CD4-positive, alpha-beta T cell (primary cell): ENCODE measurements at places on chromosomes 1 and 21.
A peak's percentile ranks its signal among the peaks of the same experiment; 100 is the strongest.

GRCh38 chr1:200401263-200401662, 8.6 kb downstream of the ZNF281 start:
- DNase-seq: no peak

DNA sequence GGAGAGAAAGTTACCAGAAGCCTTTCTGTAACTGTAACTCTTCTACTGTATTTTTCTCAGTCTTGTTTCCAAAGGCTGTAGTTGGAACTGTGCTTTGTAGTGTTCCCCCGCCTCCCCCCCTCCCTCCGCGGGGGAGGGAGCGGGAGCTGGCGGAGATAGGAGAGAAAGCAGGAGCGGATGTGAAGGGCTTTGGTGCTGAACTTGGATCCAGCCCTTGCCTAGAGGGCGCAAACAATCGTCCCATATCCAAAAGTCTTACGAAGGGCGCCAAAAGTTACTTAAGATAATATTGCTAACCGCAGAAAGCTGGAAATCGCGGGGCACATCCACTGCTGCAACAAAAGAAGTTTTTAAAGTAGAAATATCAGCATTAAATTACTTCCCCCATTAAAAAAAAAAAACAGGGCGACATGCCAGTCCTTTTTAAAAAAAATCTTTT, 2.4 kb upstream of the NFIA start:
- DNase-seq: no peak

- no peak for DNase-seq
Measured at GRCh38 chr1:112460615-112461014, 48.1 kb upstream of the WNT2B start.

- DNase-seq: no peak
Measured at GRCh38 chr21:37917612-37918011, 1.4 kb upstream of the KCNJ6 start.

GRCh38 chr1:65596768-65597167, 176.3 kb downstream of the LEPR start:
- DNase-seq: no peak

DNA sequence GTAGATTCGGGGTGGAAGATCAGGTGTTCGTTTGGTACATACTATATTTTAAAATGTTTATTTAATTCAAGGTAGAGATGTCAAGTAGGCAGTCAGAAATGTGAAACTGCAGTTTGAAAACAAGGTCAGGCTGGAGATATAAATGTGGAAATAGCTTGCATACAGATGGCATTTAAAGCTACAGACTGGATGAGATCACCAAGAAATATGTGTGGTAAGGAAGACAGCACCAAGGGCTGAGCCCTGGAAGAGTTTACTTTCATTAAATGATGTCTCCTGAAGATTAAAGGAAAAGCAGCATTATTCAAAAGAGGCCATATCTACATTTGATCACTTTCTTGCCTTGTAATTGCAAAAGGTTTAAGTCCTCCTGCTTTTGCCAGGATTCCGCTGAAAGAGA, 271.3 kb downstream of the PTBP2 start:
- no peak for DNase-seq

- DNase-seq: no peak
Measured at GRCh38 chr1:9149837-9150581, 21.1 kb upstream of the GPR157 start.

- DNase-seq: no peak
Measured at GRCh38 chr1:240107058-240107684, 15.5 kb downstream of the FMN2 start.

- DNase-seq: peak; percentile 47
Measured at GRCh38 chr1:4585216-4585615, 69.2 kb upstream of the AJAP1 start.

DNA sequence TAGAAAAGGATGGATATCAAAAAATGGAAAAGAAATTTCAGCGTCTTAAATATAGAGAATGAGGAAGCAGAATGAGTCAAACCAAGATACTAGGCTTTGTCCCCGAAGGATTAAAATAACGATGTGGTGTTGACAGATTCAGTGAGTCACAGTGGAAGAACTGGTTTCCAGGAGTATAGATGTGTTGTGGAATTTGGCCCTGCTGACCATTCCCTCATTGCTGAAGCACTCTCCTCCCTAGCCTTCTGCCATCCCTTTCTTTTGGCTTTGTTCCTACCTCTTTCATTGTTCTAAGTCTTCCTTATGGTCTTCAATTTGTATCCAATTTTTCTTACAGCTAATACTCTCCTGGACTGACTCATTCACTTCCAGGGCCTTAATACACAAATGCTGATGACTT, 23.1 kb upstream of the USP25 start:
- no peak for DNase-seq

- DNase-seq: peak; percentile 60
Measured at GRCh38 chr1:232805269-232806185, at the start of gene MAP10. MAP10 (plus strand) TSS chr1:232805416; CDS start chr1:232805450, 34 bp downstream.

DNA sequence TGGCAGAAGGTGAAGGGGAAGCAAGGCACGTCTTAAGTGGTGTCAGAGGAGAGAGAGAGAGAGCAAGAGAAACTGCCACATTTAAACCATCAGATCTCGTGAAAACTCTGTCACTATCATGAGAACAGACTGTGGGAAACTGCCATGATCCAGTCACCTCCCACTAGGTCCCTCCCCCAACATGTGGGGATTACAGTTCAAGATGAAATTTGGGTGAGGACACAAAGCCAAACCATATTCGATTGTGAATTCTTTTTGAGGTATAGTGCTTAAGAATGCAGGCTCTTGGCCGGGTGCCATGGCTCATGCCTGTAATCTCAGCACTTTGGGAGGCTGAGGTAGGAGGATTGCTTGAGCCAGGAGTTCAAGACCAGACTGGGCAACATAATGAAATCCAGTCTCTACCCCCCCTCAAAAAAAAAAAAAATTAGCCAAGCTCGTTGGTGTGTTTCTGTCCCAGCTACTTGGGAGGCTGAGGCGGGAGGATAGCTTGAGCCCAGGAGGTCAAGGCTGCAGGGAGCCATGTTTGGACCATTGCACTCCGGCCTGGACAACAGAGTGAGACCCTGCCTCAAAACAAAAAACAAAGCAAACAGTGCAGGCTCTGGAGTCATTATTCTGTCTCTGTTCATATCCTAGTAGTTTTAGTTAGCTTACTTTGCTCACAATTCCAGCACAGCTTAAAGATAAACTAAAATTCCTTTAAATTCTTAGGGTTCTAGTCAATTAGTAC, 6.0 kb downstream of the ZCCHC17 start:
- no peak for DNase-seq
